ENCODE measurements at places on chromosomes 4 and X.

DNA sequence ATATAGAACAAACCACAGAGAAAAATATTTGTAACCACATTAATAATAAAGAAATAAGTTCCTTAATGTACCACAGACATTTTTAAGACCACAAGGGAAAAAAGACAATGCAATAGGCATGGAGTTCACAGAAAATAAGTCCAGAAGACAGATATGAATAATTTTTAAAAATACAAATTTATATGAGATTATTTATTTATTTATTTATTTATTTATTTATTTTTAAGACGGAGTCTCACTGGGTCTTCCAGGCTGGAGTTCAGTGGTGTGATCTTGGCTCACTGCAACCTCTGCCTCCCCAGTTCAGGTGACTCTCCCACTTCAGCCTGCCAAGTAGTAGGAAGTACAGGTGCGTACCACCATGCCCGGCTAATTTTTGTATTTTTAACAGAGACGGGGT is 53.7 kb downstream of the THAP9 start:
- no peak for DNase-seq

GRCh38 chrX:14039344-14039743 is 9.7 kb upstream of the GEMIN8 start:
- DNase-seq: peak; percentile 49

- no peak for DNase-seq
Observed at GRCh38 chrX:8579602-8580001, 115.0 kb downstream of the VCX3B start.

DNA sequence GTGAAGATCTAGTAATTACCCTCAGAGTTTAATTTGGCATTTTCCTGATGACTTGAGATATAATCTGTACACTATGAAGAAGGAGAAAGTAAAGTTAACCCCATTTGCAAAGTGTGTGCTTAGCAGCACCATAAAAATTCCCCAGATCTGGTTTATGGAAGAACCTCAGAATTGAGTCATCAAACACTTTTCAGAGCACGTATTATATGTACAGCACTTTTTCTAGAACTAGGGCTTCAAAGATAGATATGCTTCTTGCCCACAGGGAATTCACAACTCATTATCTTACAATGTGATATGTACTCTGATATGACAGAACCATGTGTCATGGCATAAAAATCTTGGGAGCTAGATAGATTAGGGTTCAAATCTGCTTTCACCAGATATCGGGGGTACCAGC is 150.9 kb downstream of the SLC10A7 start:
- no peak for DNase-seq

GRCh38 chr4:153347117-153347516 is 2.6 kb downstream of the MND1 start:
- DNase-seq: no peak

GRCh38 chr4:101594588-101594987 is 195.9 kb upstream of the BANK1 start:
- DNase-seq: no peak

GRCh38 chr4:108446556-108446955 is 173.8 kb upstream of the RPL34 start:
- no peak for DNase-seq

DNA sequence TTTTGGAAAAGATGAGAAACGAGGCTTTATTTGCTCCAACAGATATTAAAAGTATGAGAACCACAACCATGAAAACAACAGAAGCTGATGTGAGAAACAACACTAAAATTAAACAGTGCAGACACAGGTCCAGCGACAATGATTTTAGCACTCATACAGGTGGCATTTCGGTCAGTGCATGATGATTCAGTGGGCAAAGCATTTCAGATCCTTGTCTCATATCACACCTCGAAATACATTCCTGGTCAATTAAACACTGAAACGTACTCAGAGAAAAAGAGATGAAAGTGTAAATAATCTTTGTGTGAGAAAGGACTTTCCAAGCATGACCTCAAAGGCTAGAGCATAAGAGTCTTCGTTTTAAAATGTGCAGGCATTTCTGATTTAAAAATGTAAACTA is 85.2 kb downstream of the ACOX3 start:
- DNase-seq: no peak

DNA sequence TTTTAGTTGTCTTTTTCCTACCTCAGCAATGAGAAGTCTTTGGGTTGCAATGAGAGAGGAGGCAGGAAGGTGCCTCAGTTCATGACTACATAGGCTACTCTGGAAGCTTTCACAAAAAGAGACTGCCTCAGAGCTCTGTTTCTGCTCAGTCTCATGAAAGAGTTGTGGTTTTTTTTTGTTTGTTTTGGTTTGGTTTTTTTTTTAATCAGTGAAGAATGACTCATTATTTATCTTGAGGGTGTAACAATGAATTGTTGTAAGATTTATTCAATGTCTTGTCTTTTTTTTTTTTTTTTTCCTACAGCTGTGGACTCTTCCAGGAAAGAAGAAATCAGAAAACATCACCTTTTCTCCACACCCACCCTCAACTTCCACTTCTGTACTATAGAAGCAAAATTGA is 67.5 kb upstream of the CXCL13 start:
- no peak for DNase-seq

GRCh38 chr4:61442936-61443335 is 242.8 kb downstream of the ADGRL3 start:
- no peak for DNase-seq

- DNase-seq: no peak
Observed at GRCh38 chr4:132281733-132282132, 867.4 kb upstream of the PCDH10 start.

DNA sequence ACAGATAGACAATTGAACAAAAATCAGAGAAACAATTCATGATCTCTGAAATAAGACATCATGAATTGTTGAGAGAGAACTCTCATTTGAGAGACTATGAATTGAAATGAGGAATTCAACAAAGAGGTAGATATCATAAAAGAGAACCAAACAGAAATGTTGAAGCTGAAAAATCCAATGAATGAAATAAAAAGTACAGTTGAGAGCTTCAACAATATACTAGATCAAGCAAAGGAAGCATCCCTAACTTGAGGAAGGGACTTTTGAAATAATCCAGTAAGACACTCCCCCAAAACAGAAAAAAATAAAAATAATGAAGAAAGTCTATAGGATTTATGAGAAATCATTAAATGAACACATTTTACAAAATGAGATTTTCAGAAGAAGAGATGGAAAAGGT is 310.0 kb upstream of the PCDH10 start:
- DNase-seq: no peak

GRCh38 chrX:15929194-15929593 is 74.6 kb upstream of the AP1S2 start:
- DNase-seq: no peak

DNA sequence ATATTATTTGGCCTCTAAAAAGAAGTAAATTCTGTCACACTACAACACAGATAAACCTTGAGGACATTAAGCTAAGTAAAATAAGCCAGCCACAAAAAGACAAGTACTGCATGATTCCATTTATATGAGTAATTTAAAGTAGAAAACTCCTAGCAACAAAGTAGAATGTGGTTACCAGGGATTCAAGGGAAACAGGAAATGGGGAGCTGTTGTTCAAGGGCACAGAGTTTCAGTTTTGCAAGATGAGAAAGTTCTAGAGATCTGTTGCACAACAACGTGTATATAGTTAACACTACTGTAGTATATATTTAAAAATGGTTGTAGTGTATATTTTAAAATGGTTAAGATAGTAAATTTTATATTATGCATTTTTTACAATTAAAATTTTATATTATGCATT is 25.4 kb downstream of the SEC31A start:
- no peak for DNase-seq

DNA sequence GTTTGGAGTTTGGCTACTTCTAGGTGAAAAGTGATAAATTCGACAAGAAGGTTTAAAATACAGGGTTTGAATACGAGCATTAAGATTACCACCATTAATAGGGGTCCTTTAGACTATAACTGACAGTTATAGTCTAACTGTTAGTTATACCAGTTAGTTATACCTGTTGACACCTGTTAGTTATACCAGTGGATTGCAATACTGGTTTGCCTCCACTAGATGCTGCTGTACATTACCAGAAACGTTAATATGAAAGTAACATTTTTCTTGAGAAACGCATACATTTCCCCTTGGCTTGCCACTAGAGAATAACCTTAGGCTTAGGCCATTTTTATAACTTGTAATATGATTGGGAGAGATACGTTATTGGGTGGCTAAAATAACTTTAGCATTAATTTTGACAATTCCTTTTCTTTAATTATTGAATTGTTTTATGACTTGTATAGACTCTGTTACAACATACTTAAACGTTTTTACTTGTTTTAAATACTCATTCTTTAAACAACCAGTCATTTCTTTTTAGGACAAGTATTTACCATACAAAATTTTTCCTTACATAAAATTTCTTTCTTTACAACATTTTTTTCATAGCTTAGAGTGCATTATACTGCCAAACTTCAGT is 911.2 kb downstream of the FSTL5 start:
- no peak for DNase-seq

DNA sequence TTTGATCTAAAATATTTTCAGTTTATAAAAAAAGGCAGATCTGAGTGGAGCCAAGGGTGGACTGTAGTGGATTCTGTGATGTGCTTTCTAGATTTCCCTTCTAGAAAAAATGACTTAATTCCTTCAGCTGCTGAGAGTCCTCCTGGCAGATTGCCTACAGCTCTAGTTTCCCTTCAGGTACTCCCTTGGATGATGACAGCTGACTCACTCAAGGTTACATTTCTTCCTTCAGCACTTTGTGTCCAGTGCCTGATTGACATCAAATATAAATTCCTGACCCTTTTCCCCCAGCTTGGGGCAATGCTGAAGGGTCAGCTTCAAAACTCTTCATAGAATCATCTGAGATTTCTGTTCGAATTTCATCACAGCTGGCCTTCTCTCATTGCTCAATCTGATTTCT is 161.7 kb downstream of the EMCN start:
- no peak for DNase-seq

- no peak for DNase-seq
Observed at GRCh38 chr4:132238697-132239096, 910.4 kb upstream of the PCDH10 start.

GRCh38 chrX:24760363-24761000 is 66.8 kb downstream of the POLA1 start:
- no peak for DNase-seq

DNA sequence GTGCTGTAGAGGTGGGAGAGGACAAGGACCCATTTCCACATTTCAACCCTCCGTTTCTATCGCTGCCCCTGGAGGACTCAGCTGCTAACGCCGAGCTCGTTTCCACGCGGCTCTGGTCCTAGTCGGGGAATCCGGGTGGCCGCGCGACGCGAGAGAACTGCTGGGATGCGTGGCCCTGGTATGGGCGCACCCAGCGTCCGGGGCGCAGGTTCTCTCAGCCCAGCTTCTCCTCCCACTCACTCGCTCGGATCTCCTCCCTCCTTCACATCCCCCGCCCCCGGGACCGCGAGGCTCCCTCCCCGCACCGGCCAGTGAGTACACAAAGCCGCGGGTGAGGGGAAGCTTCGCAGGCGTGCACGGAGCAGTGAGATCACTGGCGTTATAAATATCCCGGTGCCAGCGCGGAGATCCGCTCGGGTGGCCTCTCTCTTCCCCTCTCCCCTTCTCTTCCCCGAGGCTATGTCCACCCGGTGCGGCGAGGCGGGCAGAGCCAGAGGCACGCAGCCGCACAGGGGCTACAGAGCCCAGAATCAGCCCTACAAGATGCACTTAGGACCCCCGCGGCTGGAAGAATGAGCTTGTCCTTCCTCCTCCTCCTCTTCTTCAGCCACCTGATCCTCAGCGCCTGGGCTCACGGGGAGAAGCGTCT is at the start of gene FGF5:
TSS of gene FGF5 (plus strand) at position 412 of the 649 bp plus-strand sequence. CDS start at position 573, 161 bp downstream.
- DNase-seq: peak; percentile 41

DNA sequence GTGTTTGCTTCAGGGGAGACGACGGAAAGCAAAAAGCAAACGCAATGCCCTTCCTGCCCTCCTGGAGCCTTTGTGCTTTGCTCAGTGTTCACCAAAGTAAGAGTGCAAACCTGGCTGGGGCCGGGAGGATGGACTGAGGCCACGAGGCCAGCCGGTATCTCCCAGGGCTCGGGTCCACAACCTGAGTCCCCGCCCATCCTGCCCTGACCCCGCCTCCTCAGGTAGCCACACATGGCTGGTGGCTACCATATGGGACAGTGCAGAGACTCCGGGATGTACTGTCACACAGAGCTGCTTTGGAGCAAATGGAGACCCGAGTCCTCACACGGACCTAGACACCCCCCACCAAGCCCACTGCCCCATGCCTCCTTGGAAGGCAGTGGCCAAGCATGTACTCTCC is 4.8 kb downstream of the ATP2B3 start:
- DNase-seq: no peak

DNA sequence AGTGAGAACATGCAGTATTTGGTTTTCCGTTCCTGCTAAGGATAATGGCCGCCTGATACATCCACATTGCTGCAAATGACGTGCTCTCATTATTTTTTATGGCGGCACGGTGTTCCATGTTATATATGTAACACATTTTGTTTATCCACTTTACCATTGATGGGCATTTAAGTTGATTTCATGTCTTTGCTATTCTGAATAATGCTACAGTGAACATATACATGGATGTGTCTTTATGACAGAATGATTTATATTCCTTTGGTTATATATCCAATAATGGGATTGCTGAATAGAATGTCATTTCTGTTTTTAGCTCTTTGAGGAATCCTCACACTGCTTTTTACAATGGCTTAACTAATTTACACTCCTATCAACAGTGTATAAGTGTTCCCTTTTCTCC is 1223.2 kb downstream of the RAPGEF2 start:
- no peak for DNase-seq

- DNase-seq: no peak
Observed at GRCh38 chr4:169956091-169956843, 69.9 kb downstream of the MFAP3L start.

DNA sequence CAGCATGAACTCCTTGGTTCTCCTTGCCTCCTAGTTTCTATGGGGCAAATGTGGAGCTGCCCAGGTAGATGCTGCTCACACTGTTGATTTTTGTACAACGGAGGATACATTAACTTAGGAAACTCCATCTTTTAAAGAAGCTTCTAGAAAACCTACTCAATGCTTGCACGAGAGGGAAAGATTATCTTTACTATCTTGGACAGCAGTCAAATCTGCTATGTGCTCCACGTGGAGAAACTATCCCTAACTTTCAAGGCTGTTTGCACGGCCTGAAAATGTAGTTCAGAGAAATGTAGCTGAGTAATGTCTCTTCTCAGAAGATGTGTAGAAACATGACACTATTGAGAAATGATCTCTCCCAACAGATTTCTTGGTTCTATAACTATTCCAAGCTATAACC is 1530.9 kb upstream of the PABPC4L start:
- DNase-seq: no peak

DNA sequence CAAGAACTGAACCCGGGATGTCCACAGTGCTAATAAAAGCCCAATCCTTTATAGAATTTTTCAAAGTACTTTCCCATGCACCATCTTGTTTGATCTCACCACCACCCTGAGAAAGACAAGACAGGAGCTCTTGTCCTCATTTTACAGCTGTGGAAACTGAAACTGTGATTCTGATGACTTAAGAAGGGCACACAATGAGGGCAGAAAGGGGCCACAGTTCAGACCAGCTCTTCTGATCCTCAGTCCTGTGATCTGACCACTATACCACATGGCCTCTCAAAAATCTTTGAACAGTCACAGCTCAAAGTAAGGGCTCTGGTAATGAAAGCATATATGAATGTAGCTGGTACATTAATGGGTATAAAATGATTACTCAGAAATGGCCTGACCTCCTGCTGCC is 127.3 kb upstream of the CPEB2 start:
- DNase-seq: no peak

- no peak for DNase-seq
Observed at GRCh38 chr4:110229266-110229665, 30.9 kb upstream of the ELOVL6 start.

GRCh38 chrX:69362354-69362753 is 141.8 kb upstream of the NALF2 start:
- no peak for DNase-seq

GRCh38 chrX:2635342-2635741 is 55.8 kb upstream of the CD99 start:
- no peak for DNase-seq
